ENCODE measurements at places on chromosomes 1 and 21. TPM values are rescaled to one million over a fixed set of nuclear protein-coding genes. Genes with fewer than 3 reads are reported as not detected.

GRCh38 chr1:39576016-39576657 lies 453 bp downstream of the PABPC4 start:
- DNase-seq, result peak; percentile 57

GRCh38 chr1:97758541-97759057 lies 162.2 kb downstream of the DPYD start:
- DNase-seq, result no peak

GRCh38 chr1:23101887-23102286 lies 66.8 kb downstream of the LUZP1 start:
- DNase-seq, result no peak

DNA sequence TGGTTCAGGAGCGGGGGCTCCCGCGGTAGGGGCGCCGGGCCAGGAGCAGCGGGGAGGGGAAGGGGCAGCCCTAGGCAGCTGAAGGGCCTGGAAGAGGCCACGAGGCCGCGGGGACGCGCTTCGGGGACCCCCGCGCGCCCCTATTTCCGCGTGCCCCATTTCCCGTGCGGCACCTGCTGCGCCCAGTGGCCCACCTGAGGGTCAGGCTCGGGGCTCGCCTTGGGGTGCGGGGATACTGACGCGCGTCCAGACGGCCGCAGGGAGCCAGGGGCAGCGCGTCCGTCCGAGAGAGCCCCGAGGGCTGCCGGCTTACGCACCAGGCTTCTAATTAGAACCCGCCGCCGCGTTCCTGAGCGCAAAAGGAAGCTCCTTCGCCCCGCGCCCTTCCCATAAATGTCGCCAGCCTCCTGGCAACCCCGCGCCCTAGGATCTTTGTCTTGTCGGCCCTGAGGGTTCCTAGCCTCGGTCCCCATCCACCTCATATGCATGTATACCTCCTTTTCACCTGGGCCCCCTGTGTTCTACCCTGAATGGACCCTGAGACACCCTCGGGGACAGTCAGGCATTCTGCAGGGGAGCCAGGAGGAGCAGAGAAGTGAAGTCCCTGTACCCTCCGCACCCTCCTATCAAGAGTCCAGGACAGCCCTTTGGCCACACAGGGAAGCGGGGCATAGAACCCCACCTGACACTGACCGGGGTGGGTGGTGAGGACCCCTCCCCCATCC lies 1.8 kb downstream of the WNT3A start:
- no peak for DNase-seq

GRCh38 chr1:236425031-236425663 lies 31.1 kb downstream of the EDARADD start:
- DNase-seq, result no peak

DNA sequence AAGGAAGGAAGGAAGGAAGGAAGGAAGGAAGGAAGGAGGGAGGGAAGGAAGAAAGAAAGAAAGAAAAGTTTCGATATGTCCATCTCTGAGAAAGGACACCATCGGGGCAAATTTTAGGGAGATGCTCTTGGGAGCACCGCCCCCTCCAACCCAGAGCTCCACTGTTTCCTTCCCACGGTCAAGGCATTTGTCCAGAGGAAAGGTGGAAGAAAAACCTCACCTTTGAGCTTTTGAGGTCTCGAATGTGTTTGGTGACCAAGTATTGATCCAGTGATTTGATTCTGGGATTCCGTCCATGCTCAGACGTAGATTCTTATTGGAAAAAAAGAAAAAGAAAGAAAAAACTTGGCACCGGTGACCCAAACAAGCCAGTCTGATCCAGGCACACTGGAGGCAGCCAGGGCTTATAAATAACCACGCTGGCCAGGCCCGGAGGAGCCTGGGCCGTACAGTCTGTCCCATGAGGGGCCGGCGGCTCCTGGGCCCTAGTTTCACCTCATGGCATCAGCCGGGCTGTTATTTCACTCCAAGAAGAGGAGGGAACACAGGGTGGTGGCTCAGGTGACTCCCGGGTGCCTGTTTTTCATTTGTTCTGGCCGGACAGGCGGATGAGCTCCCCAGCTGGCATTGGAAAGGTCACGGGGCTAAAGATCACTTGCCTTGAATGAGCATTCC lies 36.1 kb upstream of the SLC25A33 start:
- DNase-seq, result peak; percentile 54

GRCh38 chr1:151237678-151238466 lies 16.7 kb upstream of the PSMD4 start:
- DNase-seq, result no peak

GRCh38 chr1:165686971-165687433 lies 11.4 kb downstream of the ALDH9A1 start:
- no peak for DNase-seq

The ESPN gene
- total RNA-seq, result not detected

- DNase-seq, result no peak
Observed at GRCh38 chr1:224061436-224061835, 52.5 kb upstream of the FBXO28 start.

DNA sequence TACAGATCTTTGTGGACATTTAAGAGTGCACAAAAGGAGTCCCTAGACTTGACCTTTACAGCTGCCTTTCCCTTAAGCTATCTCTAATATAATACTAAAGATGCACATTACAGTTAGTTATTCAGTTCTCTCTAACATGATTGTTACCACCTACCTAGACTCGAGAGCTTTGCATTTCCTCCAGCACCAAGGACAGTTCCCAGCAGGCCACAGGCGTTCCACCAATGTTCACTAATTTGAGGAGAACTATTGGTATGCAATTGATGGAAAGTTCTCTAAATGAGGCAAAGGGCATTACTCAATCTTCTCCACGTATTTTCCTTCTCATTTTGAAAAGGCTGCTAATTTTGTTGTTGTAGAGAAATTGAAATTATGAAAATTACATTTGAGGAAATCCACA lies 5.4 kb upstream of the NTNG1 start:
- DNase-seq, result no peak

The TLCD4 gene
- total RNA-seq, result 26.9 TPM

The C1orf56 gene
- 8.8 TPM for total RNA-seq

DNA sequence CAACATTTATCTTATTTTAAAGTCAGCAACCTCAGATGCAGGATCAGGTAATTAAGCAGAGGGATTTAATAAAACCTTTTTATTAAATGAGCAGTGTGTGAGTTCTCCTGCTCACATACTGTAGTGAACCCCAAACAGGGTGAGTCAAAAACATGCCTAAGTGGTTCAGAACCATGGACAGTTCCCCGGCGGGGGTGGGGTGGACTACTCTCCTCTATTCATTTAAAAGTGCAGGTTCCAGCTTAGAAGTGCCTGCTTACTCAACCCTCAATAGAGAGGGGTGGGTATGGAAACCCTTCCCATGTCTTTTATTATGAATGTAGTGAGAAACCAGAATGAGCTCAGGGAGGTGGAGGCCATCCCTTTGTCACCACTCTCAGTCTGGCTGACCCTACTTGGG lies 397.9 kb downstream of the HHAT start:
- DNase-seq, result no peak

DNA sequence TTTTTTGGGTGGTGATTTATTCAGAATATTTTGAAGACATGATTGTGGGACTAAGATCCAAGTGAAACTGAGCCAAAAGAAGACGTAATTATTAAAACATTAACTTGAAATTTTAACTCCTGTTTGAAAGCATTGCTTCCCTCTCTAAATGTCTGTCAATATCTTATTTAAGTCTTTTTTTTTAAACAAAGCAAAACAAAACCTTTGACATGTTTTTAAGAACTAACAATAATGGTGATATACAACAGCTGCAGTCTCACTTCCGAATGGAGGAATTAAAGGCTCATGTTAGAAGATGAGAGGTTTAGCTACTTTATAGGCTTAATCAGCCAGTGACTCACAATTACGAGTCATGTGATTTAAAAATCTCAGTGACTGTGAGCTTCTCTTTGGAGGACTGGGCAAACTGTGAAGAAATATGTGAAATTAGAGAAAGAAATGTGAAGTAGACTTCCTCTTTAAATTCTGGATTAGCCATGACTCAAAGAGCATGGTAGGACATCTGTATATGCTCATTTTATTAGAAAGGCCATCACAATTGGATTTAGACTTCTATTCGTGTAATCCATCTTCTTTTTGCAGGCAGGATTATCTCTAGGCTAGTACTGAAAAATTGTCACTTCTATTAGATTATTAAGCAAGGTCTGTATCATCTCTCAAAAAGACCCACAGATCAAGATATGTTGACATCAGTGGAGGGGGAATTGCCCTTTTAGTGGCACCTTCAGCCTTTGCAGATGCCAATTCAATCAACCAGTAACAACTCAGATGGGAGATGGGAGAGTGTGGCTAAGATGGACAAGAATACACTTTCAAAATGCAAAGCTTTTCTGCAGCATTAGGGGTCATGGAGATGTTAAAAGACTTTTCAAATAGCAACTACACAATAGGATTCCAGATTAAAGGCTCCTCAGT lies 28.7 kb downstream of the KCNA3 start:
- DNase-seq, result no peak

The TRAF3IP3 gene
- total RNA-seq, result 1.9 TPM

The MAB21L3 gene
- total RNA-seq, result not detected

The ORC1 gene
- total RNA-seq, result 0.25 TPM

Data from psoas muscle (tissue), 8 donors.